ENCODE measurements at places on chromosomes 2 and 18.

DNA sequence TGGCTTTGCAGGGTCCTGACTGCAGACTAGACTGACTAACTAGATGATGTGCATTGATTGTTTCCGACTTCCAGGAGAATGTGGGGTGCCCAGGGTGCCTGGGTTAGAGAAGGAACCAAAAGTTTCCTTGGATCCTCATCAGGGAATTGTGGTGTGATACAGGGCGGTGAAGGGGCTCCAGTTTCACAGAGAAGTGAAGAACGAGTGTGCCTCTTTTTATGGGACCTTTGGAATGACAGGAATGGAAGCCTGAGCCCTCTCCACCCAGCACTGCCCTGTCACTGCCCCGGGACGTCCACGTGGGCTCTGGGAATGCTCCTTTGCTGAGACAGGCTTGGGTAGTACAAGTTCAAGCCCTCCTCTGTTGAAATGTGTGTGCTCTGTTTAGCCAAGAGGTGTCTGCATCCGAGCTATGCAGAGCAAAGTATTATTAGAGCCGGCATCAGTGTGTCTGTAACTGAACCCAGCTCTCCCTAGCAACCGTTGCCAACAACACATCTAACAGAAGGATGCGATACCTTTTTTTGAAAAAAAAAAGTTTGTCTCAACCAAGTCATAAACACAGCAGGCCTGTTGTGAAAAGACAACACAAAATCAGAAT lies 183.6 kb downstream of the SMAD7 start:
- DNase-seq, result peak; percentile 40

DNA sequence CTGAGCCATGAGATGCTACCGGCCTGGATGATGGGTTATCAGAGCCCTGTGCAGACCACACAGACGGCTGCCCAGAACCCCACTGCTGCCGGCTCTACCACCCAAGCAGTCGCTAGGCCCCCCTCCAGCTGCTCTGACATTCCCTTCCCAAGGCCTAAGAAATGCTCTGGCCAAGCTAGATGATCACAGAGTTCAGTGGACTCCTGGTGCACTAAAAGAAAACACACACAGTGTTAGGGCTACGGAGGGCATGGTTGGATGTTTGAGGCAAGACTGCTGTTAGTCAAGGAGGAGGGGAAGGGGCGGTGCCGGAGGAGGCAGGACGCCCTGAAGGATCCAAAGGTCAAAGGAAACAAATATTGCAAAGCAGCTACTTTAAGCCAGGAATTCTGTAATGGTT lies 174.5 kb downstream of the MYCN start:
- no peak for DNase-seq

GRCh38 chr2:15911686-15912085 lies 28.7 kb upstream of the MYCN start:
- DNase-seq, result no peak

- no peak for DNase-seq
These were observed 21.5 kb upstream of the MFSD2B start for GRCh38 chr2:23988371-23988770.

- DNase-seq, result no peak
These were observed 158.3 kb downstream of the LDLRAD4 start for GRCh38 chr18:13376841-13377351.

DNA sequence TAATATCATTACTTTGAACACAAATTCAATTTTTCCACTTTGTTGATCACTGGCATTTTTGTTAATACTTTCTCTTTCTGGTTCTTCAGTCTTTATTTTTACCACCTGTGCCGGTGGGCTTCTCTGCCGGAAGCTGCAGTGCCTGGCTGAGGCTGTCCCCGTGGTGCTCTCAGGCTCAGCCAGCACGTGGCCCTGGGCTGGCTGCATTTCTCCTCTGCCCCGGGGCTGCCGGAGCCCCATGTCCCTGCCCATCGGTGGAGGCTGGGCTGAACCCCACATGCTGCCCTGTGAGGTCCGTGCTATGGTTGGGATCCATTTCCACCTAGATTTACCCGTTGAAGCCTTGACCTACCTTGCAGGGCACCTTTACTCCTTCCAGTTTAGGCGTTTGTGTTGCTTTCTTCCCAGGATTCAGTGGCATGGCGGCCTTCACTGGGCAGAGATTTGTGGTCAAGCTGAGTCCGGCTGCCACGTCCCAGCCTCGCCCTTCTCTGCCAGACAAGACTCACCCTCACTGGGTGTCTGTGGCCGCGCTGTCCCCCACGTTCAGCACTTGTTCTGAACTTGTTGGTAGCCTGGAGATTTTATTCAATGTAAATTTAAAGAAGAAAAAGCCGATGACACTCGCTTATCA lies 12.8 kb upstream of the TMEM18 start:
- DNase-seq, result no peak

- no peak for DNase-seq
These were observed 90.4 kb upstream of the LYPD1 start for GRCh38 chr2:132760405-132760804.

GRCh38 chr2:224366267-224366844 lies 35.6 kb downstream of the FAM124B start:
- peak; percentile 36 for DNase-seq

- no peak for DNase-seq
These were observed 1.1 kb upstream of the SYT4 start for GRCh38 chr18:43278355-43278754.

- DNase-seq, result no peak
These were observed 124.2 kb upstream of the MSH6 start for GRCh38 chr2:47658646-47659320.

DNA sequence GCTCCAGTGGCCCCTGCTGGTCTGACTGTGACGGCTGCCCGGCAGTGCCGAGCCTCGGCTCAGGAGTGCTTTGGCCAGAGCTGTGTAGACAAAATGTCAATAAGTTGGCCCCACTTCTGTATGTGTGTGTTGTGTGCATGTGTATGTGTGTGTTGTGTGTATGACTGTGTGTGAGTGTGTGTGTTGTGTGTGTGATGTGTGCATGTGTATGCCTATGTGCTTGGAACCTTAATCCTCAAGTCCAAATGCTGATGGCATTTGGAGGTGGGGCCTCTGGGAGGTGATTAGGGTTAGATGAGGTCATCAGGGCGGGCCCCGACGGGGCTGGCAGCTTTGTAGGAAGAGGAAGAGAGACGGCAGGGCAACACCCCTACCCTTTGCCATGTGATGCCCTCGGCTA lies 269.0 kb downstream of the DCDC2C start:
- no peak for DNase-seq

GRCh38 chr2:172228177-172228808 lies 125.6 kb upstream of the DLX2 start:
- peak; percentile 13 for DNase-seq

GRCh38 chr2:240737512-240737911 lies 45.8 kb downstream of the AQP12A start:
- no peak for DNase-seq

DNA sequence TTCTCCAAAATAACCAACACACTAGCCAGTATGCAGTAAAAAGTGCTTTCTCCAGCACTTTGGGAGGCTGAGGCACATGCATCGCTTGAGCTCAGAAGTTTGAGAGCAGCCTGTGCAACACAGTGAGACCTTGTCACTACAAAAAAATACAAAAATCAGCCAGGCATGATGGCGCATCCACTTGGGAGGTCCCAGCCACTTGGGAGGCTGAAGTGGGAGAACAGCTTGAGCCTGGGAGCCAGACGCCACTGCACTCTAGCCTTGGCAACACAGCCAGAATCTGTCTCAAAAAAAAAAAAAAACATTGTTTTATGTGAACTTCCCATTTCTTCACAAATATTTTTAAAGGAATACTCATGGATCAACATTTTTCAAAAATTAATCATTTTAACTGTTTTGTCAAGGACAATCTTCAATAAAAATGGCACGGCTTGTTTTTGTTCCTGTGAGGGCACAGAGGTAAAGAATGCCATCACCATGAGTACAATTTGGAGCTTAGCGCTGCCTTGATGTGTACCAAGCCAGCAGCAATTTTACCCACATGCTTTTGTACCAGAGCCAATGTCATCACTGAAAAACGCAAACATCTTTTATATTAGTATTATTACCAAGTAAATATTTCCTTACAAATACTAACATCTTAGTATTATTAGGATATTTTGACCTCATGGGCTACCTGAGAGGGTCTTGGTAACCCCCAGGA lies 26.7 kb downstream of the RAB1A start:
- DNase-seq, result no peak

DNA sequence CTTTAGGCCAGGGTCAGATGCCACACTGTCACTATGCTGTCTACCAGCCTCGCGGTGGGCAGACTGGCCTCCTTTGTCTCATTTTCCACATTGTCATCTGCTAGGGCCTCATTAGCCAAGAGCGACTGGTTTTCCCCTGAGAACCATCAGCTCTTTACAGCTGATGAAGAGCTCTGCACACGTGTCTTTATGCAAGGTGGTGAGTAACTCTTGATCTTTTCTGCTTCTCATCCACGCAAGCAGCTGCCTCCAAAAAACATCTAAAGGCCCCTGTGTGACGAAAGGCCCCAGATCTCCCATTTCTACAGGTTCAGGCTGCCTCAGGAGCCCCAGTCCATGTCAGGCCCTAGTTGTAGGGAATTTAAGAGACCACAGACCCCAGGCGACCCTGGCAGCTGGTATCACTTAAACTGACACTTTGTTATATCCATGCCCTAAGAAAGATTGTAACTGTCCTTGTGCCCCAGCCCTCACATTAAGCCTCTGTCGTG lies 52.9 kb downstream of the DPYSL5 start:
- no peak for DNase-seq

GRCh38 chr2:72361521-72361920 lies 213.9 kb upstream of the CYP26B1 start:
- no peak for DNase-seq

GRCh38 chr2:20175267-20175666 lies 49.7 kb downstream of the SDC1 start:
- no peak for DNase-seq

- DNase-seq, result no peak
These were observed 558.6 kb upstream of the HS6ST1 start for GRCh38 chr2:128876986-128877983.

- DNase-seq, result no peak
These were observed 352.6 kb upstream of the CRIM1 start for GRCh38 chr2:36002941-36003340.

- DNase-seq, result peak; percentile 97
These were observed 391.5 kb upstream of the VWC2L start for GRCh38 chr2:214019229-214019972.

- no peak for DNase-seq
These were observed 87.6 kb downstream of the SEMA4F start for GRCh38 chr2:74741629-74742028.

DNA sequence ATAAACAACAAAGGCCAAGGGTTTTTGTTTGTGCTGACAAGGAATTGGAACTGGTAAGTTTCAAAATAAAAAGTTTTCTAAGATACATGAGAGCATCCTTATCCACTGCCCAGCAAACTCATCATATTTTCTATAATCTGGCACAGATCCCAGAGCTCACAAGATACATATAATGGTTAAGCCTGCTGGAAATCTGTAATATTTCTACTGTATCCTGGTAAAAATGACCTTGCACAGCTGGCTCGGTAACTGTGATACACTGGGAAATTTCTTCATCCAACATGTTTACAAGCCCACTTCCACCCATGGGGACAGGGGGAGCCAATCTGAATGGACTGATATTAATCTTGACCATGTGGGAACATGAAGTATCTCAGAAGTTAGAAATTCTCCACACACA lies 425.4 kb upstream of the MMADHC start:
- peak; percentile 25 for DNase-seq

DNA sequence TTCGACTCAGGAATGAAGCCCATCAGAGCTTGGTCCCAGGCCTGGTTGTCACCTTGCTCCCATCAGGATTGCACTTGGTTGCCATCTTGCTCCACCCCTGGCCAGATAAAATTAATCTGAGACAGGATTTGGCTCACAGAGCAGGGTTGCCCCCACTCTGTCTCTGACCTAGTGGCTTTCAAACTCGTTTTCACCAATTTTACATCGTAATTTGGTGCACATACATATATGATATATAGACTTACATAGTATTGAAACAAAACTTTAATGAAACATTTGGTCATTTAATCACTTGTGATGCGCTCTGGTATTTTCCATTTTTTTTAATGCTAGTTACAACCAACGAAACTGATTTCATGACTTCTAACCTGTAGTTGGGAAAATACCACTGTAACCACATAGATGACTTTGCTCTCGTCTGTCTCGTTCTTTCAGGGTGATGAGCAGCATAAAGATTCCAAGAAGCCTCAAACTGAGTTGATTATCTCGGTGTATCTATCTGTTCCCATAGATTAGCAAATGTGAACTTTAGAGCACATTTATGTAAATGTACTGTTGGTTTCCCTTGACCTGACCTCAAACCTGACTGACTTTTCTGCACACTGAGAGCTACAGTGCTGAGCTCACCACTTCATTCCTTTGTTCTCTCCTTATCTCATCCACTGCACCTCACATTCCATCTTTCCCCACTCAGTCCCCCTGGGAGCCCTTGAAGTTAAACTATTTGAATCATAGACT lies 30.5 kb upstream of the PLB1 start:
- no peak for DNase-seq

DNA sequence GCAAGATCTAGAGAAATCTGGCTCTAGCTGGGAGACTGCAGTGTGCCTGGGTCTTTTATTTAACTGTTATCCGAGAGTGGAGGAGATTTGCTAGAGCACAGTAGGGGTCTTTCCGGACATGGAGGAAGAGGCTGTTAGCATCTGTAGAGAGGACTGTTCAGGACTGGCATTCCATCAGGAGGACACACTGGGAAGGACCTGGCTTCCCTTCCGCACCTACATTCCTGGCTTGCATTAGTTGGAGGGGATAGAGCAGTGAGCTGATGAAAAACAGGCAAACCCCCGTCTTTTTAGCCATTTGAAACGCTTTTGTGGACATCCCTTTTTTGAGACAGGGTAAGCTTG lies 874 bp upstream of the PIEZO2 start:
- no peak for DNase-seq

DNA sequence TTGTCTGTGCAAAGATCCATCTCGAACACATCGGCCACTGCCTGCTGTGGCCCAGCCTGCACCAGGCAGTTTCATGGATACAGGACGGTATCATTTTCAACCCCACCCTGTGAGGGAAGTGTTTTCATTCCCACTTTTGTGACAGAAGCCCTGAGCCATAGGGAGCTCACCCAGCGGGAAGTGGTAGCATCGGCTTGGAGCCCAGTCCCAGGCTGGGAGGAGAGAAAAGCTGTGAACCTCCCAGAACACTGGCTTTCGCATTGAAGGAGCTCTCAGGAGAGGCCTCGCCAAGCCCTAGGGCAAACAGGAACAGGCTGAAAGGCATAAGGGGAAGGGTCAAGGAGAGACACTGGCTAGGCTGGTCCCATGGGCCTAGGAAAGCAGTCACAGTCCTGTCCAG lies 166.1 kb downstream of the TFCP2L1 start:
- DNase-seq, result no peak

DNA sequence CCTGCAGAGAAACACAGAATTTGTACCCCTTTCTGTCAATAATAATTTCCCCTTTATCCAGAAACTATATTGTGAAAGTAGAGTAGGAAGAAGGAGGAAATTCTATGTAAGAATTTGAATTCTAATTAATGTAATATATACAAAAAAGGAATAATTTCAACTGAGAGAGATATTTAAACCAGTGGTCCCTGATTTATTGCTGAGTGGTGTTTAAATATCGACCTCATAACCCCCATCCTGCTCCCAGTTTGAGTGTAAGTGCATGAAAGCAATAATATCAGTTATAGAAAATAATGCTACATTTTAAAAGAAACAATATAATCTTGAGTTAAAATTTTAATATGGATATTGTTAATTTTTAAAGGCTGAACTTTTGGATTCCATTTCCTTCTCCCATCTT lies 286.2 kb upstream of the REG3G start:
- DNase-seq, result no peak

GRCh38 chr2:7573166-7573825 lies 656.1 kb downstream of the RNF144A start:
- no peak for DNase-seq

GRCh38 chr2:48383036-48383435 lies 146.9 kb upstream of the STON1 start:
- no peak for DNase-seq

- DNase-seq, result no peak
These were observed 39.0 kb downstream of the AQP12A start for GRCh38 chr2:240730501-240731177.
